ENCODE measurements at places on chromosomes 13 and 19.
A peak's percentile ranks its signal among the peaks of the same experiment; 100 is the strongest.

DNA sequence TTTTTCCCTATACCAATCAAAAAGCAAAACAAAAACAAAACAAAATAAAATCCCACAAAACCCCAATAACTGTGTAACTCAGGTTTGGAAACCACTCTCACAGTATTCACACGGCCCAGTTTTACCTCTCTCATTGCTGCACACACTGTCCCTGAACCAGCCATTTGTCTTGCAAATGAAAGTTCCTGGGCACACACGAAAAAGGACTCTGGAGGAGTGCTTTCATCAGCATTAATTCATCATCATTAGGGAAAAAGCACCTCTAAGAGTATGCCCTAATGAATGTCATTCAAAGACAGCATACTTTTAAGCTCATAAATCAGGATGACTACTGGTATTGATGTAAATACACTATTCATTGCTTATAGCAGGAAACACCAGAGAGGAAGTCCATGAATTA lies 306.3 kb downstream of the DNAJC15 start:
- DNase-seq: no peak

DNA sequence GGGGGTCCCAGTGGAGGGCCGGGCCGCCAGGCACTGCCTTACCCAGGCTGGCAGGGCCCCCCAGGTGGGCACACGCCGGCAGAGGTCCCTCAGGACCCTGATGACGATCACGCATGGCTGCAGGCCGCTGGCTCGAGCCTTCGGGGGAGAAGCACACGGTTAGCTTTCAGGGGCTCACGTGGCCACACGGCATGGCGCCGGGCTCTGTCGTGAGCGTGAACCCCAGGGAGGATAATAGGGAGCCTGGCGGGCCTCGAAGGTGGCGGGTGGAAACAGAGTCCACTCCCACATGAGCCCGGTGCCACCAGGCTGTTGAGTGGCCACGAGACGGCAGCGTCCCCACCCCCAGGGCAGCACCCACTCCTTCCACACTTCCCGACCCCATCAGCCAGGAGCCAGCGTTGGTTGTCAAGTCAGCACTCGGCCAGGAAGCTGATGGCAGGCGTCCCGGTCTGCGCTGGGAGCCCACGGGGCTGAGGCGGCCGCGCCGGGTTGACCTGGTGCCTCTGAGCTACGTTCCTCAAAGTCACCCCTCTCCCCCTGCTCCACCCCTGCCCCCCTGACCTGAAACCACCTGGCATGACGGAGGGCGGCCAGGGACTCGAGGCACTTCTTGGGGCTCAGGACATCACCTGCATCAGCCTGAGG lies 24.7 kb upstream of the MATK start:
- peak; percentile 75 for DNase-seq

- no peak for DNase-seq
Observed at GRCh38 chr19:10713317-10713716, 4.6 kb upstream of the DNM2 start.

- no peak for DNase-seq
Observed at GRCh38 chr13:94315188-94315587, 164.3 kb downstream of the DCT start.

- no peak for DNase-seq
Observed at GRCh38 chr13:26019251-26019650, 32.6 kb downstream of the SHISA2 start.

DNA sequence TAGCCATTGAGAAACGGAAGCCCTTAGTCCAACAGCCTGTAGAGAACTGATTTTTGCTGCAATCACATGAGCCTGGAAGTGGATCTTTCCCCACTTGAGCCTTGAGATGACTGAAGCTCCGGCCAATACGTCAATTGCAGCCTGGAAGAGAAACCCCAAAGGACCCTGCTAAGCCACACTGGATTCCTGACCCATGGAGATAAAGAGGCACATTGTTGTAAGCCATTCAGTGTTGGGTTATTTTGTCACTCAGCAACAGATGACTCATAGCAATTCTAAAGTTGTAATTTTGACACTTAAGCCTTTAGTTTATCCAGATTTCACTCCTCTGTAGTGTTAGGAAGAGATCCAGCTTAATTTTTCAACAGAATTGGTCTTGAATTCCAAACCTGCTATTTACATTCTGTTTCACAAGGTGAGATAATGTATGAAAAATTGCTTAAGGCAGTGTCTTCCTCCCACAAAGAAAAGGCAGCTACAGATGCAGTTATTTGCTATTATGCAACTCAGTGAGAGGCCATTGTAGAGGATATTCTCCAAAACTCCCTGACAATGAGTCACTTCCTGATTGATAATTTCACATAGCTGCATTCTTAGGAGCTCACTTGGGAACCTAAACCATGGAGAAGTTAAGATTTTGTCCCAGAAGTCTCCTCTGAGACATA lies 59.4 kb upstream of the TSHZ3 start:
- DNase-seq: peak; percentile 58

DNA sequence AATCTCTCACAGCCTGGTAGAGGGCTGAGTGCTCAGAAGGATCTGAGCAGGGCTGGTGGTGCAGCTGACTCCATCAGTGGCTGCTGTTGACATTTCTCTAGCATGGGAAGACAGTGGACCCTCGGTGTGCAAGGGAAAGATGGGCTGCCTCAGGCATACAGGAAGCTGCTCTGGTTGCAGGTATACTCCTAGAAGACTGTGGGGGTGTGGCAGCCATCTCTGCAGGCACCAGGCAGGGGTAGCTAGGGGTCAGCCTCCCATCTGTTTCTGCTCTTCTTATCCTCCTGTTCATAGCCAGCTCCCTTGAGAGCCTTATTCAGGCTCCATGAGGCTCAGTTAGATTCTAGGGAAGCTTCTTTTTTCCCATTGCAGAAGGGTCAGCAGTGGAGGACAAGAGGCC lies 475.5 kb downstream of the TSHZ3 start:
- DNase-seq: no peak

DNA sequence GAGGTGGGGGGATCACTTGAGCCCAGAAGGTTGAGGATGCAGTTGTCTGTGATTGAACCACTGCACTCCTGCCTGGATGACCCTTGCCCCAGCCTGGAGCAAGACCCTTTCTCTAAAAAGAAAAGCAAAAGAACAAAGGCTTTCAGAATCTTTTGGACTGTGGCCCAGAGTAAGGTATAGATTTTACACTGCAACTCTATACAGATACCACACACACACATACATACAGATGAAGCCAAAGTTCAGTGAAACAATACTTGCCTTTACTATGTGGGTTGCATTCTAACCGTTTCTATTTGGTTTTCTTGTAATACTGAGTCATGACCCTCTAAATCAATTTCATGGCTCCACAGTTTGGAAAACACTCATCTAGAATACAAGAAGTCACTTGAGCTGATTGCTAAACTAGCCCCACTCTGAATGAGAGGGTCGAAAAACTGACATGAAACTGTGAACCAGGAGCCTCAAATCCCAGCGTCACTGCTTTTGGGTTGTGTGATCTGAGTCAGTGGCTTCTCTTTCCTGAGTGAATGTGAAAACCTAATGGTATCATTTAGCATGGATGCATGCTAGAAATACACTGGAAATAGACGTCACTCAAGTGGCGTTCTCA lies 756.1 kb downstream of the UQCRFS1 start:
- no peak for DNase-seq

- DNase-seq: no peak
Observed at GRCh38 chr13:74732736-74733385, 598.7 kb upstream of the KLF12 start.

GRCh38 chr13:105147461-105147860 lies 1388.0 kb downstream of the EFNB2 start:
- DNase-seq: peak; percentile 2

GRCh38 chr19:23378948-23379347 lies 16.3 kb downstream of the ZNF91 start:
- no peak for DNase-seq

DNA sequence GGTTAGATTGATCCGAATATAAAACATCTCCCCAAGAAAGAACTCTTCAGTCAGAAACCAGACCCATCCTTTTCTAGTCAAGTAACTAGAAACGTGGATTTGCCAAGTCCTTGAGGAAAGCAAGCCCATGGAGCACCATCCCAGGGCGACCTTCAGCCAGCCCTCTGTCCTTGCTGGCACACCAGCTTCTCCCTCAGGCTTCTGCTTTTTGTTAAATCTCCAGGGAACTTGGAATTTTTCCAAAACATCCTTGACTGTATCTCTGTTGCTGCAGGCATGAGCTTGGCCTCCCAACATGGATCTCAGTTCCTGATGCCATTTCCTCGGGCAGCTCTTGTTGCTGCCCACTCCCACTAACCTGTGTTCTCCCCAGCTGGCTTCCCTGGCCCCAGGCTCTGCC lies 27.1 kb upstream of the C1QTNF9 start:
- peak; percentile 10 for DNase-seq

GRCh38 chr13:99414048-99414995 lies 87.0 kb upstream of the TM9SF2 start:
- no peak for DNase-seq

DNA sequence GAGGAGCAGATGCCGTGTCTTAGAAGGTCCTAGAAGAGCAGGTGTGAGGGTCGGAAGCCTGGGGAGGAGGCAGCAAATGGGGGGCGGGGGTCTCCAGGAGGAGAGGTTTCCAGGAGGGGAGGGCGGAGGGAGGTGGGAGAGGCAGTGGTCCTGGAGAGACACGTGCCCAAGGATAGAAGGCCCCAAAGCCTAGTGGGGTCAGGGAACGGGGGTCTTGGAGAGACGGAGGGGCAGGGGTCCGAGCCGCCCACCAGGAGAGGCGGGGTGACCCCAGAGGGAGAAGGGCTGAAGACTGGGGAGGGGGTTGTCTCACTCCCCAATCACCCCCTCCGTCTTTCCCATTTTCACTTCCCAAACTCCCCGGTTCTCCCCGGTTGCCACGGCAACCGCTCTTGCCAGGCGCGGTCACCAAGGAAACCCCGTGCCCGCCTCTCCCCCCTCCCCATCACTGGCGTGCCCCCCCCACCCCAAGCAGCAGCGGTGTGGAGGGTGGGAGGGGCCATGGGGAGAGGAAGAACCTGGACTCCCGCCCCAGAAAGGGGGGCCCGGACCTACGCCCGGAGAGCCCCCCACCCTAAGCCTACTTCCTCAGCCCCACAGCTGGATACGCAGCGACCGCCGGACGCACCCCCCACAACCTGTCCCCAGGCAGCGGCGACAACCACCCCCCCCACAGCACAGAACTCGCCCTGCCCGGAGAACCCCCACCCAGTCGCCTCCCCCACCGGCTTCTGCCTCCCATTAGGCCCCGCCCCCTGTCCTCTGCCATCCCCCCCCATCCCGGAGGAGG lies 988 bp downstream of the LRRC4B start:
- no peak for DNase-seq

GRCh38 chr19:28828276-28828870 lies 384.6 kb downstream of the UQCRFS1 start:
- no peak for DNase-seq

DNA sequence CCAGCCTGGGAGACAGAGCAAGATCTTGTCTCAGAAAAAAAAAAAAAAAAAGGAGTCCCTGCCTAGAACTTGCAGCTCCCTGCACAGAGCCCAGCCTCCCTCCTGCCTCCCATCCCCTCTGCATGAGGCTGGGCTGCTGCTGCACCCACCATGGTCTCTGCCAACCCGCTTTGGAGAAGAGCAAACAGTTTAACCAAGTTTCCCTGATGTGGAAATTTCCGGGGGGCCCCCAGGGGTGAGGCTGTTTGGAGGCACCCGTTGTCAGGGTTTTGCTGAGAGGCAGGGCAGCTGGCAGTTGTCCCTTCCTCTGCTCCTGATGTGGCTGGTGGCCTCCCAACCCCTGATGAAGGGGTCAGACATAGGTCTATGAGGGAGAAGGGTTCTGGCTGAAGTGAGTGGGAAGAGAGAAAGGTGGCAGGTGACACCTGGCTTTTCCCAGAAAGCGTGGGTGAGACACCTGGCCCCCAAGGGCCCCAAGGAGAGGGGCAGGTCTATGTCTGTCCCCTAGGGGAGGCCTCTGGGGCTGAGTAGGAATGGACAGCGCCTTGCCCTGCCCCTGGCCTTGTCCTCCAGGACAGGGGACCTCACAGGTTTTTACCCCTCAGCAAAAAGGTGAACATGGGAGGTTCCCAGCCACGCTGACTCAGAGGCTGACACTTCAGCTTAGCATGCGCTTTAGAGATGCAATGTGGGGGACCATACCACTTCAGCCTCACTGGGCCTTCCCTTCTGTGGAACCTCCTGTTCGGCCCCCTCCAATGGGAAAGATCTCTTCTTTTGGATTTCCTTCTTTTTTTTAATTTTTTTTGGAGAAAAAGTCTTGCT lies 5.5 kb downstream of the LRP3 start:
- DNase-seq: no peak

GRCh38 chr13:100659578-100659977 lies 15.0 kb downstream of the TMTC4 start:
- no peak for DNase-seq

DNA sequence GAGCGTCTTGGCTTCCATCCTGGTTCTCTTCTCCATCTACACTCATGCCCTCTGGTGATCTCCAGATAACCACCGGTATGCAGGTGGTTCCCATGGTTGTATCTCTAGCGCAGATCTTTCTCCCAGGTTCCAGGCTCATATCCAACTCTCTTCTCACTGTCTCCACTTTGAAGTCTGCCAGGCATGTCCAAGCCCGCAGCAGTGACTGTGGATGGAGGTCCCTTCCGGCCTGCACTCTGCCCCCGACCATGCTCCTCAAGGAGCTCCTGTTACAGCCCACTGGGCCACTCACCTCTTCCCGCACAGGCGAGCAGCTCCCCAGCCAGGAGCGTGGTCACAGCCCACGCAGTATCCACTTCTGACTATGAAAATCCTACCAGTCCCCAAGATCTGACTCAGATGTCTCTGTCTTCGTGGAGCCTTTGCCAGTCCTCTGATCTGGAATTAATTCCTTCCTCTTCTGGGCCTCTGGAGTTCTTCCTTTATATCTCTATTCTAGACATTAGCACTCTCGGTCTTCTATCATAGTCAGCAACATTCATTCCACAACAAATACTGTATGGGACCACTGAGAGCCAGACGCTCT lies 100.2 kb downstream of the TEX26 start:
- DNase-seq: no peak

- peak; percentile 94 for DNase-seq
Observed at GRCh38 chr13:24279327-24280110, 29.9 kb upstream of the C1QTNF9 start.

GRCh38 chr13:44906230-44906629 lies 83.0 kb downstream of the NUFIP1 start:
- DNase-seq: no peak

DNA sequence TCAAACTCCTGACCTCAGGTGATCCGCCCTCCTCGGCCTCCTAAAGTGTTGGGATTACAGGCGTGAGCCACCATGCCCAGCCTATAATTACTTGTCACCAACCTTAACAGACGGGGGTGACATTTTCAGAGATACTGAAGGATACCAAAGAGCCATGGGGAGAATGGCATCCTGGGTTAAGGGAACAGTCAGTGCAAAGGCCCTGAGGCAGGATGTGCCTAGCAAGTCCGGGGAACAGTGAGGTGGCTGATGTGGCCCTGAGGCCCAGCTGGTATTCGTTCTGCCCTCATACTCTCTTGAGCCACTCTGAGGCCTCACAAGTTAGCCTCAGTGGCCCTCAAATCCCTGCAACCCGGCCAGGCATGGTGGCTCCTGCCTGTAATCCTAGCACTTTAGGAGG lies 15.0 kb upstream of the ANGPTL8 start:
- no peak for DNase-seq

DNA sequence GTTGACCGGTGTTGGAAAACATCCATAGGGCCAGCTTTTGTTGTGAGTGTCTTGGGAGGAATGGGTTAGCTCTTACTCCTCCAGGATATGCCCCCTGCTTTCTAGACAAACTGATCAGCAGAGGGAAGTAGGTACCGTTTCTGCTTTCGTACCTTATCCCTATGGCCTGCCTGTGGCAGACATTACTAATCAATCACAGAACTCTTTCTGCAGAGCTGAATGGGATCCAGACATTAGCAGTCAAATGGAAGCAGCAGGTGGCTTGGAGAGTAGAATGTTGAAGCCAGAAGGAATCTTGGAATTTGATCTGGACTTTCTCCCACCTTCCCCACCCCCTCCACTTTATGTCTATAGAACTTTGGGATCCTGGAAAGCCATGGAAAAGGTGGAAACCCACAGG lies 17.1 kb downstream of the NWD1 start:
- no peak for DNase-seq
